Dermis microvascular lymphatic vessel endothelial cell (primary cell): ENCODE measurements at places on chromosomes 3 and 15.

DNA sequence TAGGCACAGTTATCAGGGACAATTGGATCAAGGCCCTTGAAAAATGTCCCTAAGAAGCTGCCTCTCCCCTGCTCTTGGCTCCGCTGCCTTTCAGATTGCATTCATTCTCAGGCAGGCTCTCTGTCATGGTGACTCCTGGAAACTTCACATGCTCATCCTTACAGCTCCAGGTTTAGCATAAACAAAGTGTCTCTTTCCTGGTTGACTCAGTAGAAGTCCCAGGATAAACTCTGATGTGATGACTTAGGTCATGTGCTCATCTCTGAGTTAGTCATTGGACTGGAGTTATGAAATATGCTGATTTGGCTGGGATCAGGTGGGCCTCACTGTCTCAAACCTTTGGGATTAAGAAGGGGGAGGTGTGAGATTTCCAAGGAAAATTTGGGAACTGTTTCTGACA is 243.8 kb downstream of the ZNF621 start:
- no peak for DNase-seq

DNA sequence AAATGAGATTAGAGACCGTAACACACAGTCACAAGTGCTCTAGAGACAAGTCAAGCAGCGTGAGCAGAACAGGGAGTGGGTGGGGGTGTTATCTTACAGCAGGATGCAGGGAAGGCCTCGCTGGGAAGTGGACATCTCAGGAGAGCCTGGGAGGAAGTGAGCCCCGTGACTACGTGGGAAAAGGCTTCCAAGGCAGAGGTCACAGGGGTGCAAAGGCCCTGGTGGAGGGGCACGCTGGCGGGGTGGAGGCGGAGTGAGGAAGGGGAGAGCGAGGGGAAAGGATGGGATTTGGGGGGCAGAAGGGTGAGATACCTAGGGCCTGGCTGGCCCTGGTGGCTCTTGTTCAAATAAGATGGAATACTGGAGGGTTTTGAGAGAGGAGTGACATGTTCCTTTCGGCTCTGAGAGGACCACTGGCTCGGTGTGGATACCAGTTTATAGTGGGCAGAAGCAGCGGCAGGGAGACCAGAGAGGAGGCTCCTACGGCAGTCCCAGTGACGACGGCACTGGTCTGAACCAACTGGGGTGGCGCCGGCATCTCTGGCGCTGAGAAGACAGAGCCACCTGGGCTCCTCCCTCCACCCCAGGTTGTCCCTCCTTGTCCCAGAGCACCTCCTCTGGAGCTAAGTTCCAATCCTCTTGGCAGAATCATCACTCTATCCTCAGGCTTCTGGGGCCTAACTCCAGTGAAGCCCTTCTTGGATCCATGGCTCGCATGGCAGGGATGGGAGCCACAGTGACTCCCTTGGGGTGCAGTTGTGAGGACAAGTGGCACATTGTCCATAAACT is 266.2 kb upstream of the LYSMD4 start:
- DNase-seq, result no peak

DNA sequence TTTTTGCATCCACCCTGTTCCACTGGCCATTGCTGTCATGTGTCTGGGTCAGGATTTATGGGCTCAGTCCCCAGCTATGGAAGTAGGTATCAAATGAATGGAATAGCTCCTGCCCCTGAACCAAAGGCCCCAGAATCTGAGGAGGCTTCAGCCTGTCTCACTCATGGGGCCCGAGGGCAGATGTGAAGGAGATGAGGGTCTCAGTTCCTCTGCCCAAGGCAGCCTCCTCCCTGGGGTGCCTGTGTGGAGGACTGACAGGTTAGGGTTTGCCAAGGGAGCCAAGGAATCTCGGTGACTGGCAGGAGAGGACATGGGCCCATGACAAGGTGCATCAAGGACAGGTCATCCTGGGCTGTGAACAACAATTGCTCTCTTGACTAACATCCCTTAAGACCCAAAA is 70.4 kb downstream of the CPN2 start:
- DNase-seq, result no peak

DNA sequence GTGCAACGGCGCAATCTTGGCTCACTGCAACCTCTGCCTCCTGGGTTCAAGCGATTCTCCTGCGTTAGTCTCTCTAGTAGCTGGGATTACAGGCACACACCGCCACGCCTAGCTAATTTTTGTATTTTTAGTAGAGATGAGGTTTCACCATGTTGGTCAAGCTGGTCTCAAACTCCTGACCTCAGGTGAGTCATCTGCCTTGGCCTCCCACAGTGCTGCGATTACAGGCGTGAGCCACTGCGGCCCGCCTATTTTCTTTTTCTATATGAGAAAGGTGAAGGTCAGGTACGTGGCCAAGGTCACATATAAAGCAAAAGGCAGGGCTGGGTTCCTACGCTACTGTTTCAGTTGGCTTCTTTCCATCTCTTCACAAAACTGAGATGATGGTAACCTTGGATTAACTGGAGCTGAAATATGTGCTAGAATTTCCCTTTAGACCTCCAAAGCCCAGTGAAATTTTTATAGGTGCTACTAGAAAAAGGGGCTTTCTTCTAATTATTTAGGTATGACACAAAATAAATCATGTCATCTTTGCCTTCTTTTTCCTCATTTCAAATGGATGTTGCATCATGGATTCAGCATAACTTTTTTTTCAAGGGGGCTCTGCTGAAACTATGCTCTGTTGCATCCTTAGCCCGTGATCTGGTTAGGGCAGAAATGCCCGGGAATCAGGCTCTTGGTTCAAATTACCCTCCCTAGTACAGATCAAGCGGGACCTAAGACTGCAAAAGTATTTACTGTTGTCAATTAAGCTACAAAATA is 68.5 kb downstream of the MYO1E start:
- DNase-seq, result peak; percentile 56

DNA sequence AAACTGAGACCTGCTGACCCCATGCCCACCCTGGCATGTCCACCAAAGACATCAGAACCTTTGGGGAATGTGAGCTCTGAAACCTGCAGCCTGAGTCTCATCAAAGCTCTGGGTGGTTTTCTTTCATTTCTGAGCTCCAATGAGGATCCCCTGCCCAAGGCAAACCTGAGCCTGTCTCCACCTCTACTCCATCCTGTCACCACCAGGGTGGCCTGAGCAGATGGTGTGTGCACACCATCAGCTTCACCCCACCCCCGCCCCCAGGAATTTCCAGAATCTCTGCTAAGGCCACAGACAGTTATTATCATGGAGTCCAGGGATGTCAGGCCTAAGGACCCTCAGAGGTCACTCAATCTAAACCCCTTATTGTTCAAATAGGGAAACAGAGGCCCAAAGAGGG is 1.3 kb downstream of the XIRP1 start:
- no peak for DNase-seq

DNA sequence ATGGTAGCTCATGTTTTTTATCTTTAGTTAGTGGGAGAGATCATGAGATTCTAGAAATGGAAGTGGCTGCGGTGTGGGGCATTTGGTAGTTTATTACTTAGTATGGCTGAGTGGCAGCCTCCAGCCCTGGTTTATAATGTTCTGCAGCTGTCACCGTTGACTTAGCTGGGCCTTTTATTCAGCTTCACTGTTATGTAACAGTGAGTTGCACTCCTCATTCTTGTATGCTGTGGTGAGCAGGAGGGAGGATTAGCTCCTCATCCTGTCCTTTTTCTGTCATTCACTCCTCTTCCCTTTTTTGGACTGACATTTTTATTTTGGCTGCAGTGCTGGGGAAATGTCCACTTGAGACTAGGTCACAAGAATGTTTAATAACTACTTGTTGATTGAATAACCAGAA is 29.5 kb downstream of the RAD54L2 start:
- no peak for DNase-seq

DNA sequence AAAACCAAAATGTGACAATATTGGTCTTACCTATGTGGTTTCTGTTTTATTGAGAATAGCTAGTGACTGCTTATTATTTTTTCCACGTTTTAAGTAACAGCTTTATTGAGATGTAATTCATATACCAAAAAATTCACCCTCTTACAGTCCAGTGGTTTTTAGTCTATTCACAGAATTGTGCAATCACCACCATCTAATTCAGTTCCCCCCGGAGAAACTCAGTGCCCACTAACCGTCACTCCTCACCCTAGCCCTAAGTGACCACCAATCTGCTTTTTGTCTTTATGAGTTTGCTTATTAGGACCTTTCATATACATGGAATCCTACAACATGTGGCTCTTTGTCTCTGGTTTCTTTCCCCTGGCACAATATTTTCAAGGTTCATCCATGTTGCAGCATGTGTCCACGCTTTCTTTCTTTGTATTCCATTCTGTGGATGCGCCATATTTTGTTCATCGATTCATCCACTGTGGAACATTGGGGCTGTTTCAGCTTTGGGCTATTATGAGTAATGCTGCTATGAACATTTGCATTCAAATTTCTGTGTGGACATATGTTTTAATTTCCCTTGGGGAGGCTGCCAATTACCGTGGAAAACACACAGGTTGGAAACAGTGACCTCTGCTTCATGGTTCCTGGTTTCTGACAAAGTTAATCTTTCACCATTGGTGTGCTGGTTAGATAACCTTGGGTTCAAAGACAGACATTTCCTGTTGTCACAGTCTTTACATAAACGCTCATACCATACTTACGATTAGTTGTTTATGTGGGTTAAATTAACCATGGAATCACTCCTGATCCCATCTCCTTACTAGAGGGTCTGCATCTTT is 3.2 kb upstream of the BCL2L10 start:
- DNase-seq, result peak; percentile 96
